Spinal cord (tissue), 10 donors: ENCODE measurements at places on chromosomes 6 and 20. TPM values are rescaled to one million over a fixed set of nuclear protein-coding genes. Genes with fewer than 3 reads are reported as not detected.

Gene KHDC1L
- 0.83 TPM for total RNA-seq

Gene GSTA3
- not detected for total RNA-seq

Gene IMPG1
- 0.10 TPM for total RNA-seq

Gene BPIFA1
- not detected for total RNA-seq

Gene TAAR1
- total RNA-seq: not detected

Gene BNIP5
- total RNA-seq: 0.06 TPM

Gene PSORS1C2
- total RNA-seq: not detected

Gene TUBB
- total RNA-seq: 483 TPM

Gene NOX3
- not detected for total RNA-seq

Gene HSPA1L
- total RNA-seq: 3.3 TPM
